ENCODE measurements at places on chromosomes 2 and 18.
A peak's percentile ranks its signal among the peaks of the same experiment; 100 is the strongest.

DNA sequence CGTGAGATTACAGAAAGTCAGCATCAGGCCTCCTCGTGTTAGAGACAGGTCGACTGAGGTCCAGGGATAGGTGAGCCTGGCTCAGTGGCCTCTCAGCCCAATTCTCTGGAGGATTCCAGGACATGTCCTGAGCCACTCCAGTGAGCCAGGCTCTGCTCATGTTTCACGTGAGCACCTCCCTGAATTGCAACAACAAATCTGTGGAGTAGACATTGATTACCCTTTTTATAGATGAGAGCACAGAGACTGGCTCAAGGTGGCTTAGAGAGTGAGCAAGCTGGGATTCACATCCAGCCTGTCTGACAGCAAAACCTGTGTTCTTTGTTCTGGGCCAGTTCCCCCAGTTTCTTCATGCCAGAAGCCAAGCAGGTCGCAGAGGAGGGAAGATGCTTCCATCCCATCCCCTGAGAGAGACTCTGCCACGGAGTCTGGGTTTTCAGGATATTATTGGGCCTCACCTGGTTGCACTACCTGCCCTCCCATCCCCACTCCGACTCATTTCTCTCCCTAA is 46.4 kb downstream of the HS1BP3 start:
- no peak for DNase-seq

DNA sequence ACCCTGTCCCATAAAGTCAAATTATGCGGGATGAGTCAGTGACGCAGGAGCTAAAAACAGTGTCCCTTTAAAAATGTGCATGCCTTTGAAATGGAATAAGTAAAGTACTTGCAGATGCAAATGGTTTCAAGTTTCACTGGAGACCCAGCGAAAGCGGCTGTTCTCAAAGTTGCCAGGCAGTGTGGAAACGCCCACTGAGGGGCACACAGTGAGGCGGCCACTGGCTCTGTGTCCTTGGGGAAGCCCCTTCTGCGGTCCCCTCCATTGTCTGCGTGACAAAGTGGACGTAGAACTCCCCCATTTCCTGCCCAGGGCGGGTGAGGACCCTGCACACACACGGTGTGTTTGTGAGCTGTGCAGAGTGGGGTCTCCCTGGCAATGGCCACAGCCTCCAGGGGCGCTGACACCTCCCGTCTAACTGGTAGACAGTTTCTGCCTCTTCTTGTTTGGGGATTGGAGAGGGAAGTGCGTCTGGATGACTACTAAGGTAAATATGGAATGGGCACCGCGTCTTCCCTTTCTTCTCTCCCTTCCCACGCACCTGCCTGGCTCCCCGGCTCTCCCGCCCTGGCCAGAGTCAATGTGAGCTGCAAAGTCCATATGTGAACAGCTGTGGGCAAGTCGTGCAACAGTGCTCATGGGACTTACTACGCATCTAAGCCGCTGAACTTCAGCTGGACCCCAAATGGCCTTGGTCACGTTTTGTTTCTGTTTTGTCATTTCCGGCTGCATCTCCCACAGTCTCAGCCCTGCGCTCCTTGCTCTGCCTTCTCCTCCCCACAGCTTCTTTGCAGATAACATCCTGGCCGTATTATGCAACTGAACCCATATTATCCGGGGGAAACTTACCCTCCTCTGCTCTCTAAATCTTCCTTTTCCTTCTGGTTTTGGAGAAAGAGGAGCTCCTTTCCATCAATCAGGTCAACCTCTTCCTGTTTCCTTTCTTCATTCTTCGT is 33.7 kb upstream of the ZNF516 start:
- DNase-seq = peak; percentile 9

DNA sequence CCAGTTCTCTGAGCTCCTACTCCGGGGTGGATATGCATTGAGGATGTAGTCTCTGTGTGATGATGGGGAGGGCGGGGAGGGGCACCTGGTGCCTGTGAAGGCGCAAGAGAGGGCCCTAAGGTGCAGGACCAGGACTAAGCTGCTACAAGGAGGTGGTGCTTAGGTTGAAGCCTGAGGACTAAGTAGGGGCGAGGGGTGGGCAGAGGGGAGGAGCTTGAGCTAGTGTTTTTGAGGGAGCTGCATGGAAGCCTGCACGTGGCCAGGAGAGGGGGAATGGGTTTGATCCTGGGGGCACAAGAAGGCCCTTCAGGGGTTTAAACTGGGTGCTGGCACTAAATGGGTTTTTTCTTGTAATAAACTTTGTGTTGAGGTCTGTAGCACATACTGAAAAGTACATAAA is 105.0 kb downstream of the UGGT1 start:
- DNase-seq = no peak

DNA sequence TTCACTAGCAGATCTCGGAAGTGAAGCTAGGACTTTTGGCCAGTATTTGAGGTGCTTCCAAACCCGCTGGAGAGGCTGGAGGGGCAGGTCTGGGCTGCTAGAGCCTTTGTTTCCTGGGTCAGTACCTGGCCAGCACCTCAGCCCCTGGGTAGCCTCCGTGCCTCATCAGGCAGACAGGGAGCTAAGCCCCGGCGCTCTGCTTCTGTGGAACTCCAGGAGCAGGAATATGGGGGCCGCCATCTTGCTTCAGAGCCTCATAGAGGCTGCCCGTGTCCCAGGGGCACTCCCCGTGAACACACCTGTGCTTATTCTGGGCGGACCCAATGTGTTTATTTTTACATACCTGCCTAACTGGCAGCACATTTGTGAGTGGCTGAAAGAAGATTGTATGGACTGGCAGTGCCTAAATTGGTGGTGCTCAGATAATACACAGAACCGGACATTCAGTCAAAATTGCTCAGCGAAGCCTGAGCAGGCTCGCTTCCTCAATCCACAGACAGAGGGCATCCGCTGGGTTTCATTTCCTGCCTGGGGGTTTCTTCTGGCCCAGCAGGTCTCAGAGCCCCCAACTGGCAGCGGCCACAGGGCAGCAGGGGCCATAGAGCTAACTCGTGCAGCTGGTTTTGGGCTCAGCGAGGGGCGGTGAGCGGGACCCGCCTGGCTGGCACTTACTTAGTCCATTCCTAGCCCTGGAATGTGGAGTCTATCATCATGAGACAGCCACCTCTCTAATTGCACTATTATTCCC is 176.8 kb upstream of the ALKAL2 start:
- no peak for DNase-seq

GRCh38 chr2:55916473-55917049 is 7.0 kb downstream of the EFEMP1 start:
- no peak for DNase-seq

- DNase-seq = no peak
Measured at GRCh38 chr2:151260573-151261230, 961 bp downstream of the RBM43 start.

DNA sequence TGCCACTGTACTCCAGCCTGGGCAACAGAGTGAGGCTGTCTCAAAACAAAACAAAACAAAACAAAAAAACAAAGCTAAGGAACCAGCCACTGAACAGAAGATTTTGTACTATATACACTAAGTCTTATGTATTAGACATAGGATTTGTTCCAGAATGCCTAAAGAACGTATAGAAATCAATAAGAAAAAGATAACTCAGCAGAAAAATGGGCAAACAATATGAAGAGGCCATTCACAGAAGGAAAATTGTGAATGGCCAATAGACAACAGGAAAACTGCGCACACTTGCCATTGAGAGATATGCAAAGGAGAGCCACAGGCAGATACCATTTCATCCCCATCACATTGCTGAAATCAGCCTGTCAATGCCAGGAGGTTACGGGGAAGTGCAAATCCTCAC is 14.9 kb upstream of the UBE2F start:
- DNase-seq = no peak

DNA sequence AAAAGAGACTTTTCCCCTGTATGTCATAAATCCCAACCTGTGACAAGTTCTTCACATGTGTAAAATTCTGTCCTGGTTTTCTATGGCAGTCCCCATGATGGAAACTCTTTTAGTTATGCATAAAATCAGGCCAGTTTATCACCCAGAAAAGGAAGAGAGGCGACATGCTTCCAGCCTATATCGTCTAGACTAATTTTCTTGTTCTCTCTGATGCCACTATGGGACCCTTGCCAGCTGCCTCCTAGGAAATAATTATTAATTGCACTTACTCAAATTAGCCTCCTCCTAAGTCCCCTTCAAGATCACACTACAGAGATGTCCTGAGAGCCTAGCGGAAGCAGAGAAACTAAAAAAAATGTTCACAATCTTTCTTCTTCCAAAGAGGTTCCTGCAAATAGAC is 722.4 kb downstream of the NRXN1 start:
- DNase-seq = no peak

DNA sequence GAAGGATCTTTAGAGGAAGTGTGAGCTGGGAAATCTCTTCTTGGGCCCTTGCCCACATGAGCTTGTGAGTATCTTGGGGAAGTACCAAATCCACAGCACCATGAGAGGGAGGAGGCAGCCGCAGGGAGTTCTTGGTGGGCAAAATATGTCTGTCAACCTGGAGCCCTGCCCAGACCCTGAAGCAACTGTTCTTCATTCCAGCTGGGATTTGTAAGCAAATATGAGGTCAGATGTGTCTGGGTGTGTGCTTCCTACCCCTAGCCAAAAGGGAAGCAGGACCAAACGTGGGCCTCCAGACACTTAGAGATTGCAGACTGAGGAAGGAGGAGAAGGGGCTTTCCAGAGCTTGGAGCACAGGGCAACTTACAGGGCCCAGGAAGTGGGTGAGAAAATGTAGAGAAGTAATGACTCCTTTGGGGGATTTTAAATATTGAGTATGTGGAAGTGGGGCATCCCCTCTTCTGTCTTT is 41.9 kb downstream of the TMEM247 start:
- no peak for DNase-seq

- DNase-seq = no peak
Measured at GRCh38 chr2:45342-46130, 769 bp downstream of the FAM110C start.

DNA sequence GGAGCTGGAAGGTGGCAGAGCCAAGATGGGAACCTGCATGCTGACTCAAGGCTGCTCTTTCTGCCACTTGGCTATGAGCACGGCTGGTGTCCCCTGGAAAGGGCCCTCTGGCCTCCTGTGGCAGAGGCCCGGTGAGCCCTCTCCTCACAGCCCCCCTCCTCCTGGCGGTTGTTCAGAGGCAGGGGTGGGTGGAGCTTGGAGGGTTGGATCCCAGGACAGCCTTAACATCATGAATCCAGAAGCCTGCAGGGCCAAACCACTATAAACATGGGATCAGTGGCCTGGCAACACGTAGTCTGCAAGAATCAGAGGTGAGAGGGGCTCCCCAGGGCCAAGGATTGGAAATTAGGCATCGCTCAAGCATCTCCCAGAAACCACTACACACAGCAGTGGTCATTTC is 48.5 kb upstream of the LOXHD1 start:
- no peak for DNase-seq

DNA sequence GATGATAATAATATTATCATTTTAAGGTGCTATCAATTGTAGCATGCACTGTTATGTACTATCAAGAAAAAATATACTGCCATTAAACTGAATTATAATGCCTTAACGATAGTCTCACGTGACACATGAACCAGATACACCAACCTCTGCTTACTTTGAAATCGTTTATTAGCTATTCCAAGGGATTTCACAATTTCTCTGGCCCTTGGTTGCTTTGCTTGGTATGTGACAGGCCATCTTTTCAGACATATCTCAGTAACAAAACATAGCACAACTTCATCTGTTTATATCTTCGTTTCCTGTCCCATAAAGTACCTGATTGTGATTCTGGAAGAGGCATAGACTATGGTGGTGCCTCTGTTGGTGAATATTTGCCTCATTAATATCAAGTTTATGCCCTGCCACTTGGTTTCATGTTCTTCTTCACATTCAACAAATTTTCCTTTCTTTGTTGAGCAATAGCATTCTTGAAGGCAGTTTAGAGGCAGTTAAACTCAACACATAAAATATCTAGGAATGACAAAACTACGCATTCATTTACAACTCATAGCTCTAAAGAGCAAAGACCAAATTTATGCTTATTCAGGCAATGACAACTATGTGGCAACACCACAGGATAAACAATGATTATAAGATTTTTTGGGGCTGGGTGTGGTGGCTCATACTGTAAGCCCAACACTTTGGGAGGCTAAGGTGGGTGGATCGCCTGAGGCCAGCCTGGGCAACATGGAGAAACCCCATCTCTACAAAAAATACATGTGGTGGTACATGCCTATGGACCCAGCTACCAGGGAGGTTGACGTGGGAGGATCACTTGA is 84.3 kb downstream of the MCFD2 start:
- DNase-seq = no peak

- DNase-seq = peak; percentile 51
Measured at GRCh38 chr2:191571163-191571769, 106.7 kb upstream of the NABP1 start.

GRCh38 chr2:49459314-49459993 is 305.1 kb upstream of the FSHR start:
- DNase-seq = no peak

- DNase-seq = no peak
Measured at GRCh38 chr2:205141381-205141780, 540.9 kb upstream of the NRP2 start.

DNA sequence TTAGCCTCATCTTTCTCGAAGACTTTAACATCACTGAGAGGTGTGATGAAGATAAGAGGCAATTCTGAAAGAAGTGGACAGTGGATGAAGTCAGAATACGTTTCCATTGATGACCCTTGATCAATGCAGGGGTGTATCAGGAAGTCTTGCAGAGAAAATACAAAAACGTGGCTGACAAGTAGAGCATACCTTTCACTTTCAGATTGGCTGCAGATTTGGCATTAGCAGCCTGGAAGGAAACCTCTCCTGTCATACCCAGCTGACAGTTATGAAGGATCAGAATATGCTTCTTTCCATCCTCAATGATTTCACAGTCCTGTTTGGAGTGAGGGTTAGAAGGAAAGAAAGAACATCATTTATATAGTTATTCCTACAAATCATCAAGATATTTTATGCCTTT is 152.5 kb downstream of the PLEKHA3 start:
- no peak for DNase-seq

DNA sequence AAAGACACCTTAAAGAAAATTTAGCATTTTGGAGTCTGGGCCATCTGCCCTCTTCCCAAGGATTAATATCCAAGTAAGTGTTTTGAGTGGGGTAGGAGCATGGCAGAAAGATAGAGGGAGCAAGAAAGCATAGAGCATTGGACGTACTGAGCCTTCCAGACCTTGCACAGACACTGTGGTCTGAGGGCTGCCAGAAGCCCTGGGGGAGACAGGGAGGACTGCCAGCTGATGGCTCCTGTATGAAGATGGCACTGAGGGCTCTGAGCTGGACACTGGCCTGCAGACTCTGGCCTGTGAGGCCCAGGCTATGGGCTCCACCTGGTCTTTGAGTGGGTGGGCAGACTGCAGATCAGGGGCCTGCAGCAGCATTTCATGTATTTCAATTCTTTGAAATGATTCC is 2.9 kb upstream of the PKDCC start:
- no peak for DNase-seq

All from HTR-8/SVneo (cell line).